RWPE1 (cell line): ENCODE measurements at places on chromosomes 13 and 19.
A peak's percentile ranks its signal among the peaks of the same experiment; 100 is the strongest.

DNA sequence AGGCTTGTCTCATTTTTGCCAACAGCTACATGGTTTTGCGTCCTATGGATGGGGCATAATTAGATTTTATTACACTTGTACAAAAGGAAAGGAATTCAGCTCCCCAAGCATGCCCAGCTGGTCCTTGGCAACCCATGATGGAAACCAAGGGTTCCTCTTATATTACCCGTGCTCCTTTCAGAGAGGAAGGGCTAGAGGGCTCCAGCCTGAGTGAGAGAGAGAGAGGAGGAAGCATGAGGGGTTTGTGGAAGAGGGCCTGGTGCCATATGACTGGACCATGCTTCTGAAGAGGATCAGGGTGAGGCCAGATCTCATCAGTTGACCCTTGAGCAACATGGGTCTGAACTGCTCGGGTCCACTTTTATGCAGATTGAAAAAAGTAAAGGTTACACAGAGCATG lies 3.5 kb upstream of the RPS9 start:
- no peak for DNase-seq

DNA sequence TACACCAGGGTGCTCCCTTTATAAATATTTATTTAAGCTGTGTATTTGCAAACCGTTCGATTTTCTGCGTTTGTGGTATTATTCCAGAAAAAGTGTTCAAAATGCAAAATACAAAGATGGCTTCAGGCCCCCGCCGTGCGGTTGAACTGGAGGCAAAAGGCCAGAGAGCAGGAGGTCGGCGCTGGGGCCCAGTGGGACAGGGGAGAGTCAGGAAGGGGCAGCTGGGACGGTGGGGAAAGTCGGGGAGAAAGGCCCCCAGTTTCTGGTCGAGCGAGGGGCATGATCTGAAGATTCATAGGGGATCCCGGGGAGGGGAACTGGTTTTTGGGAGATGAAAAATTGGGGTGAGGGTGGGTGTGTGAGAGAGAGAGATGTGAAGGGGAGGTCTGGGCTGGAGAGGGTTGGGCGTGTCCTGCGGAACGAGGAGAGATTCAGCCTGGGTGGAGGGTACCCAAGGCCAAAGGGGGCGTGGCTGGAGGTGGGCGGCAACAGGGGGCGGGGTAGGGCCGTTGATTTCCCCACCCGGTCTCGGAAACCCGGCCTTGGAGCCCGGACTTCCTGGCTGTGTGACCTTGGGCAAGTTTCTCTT lies 678 bp downstream of the ISOC2 start:
- DNase-seq: peak; percentile 67

DNA sequence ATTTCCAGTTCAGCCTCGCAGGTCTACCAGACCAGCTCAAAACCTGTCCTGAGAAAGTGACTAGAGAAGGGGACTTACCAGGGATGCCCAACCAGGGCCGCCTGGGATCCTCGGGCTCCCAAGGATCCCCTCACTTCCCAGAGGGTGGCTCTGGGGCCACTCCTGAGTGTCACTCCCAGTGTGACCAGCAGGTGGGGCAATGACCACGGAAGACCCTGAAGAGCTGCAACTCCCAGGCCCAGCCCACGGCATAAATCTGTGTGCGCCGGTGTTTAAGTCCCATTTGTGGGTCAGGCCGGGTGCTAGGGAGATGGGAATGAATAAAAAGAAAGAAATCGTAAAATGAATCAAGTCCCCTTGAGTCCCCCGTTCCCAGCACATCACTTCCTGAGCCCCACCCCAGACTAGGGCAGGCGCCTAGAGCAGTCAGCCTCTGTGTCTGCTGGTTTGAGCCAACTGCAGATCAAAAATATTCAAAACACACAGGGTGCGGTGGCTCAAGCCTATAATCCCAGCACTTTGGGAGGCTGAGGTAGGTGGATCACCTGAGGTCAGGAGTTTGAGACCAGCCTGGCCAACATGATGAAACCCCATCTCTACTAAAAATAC lies 10.7 kb downstream of the PTGIR start:
- peak; percentile 82 for DNase-seq

- no peak for DNase-seq
These were observed 24.6 kb downstream of the OPA3 start for GRCh38 chr19:45560038-45560437.

DNA sequence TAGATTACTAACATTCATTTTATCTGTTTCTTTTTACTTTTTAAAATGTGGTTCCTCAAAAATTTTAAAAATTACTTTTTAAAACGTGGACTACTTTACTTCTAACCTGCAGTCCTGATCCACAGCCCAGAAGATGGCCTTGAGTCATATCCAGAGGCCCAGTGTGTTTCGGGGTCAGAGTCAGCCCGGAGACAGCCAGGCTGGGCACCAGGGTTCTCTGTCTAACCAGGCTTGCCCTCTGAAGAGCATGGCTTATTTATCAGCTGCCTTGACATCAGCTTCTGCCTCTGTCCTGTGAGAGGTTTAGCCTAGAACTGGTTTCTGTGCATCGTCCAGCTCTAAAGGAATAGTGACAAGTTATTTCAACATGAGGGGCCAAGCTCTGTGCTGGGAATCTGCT lies 332.0 kb downstream of the FGF9 start:
- DNase-seq: no peak

DNA sequence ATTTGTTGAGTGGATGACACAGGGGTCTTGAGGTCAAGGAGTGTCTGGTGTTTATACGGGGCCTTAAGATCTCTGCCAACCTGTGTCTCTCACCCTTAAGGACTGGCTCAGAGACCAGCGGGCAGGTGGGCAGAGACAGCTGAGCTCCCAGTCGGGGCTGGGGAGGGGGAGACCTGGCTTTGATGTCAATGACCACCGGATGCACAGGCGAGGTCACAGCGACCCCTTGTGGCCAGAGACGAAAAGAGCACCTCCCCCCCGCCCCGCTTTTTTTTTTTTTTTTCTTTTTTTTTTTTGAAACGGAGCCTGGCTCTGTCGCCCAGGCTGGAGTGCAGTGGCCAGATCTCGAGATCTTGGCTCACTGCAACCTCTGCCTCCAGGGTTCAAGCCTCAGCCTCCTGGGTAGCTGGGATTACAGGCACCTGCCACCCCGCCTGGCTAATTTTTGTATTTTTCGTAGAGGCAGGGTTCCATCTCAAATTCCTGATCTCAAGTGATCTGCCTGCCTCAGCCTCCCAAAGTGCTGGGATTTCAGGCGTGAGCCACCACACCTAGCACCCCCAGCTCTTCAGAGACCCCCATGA lies 12.1 kb upstream of the KLK14 start:
- DNase-seq: peak; percentile 57

DNA sequence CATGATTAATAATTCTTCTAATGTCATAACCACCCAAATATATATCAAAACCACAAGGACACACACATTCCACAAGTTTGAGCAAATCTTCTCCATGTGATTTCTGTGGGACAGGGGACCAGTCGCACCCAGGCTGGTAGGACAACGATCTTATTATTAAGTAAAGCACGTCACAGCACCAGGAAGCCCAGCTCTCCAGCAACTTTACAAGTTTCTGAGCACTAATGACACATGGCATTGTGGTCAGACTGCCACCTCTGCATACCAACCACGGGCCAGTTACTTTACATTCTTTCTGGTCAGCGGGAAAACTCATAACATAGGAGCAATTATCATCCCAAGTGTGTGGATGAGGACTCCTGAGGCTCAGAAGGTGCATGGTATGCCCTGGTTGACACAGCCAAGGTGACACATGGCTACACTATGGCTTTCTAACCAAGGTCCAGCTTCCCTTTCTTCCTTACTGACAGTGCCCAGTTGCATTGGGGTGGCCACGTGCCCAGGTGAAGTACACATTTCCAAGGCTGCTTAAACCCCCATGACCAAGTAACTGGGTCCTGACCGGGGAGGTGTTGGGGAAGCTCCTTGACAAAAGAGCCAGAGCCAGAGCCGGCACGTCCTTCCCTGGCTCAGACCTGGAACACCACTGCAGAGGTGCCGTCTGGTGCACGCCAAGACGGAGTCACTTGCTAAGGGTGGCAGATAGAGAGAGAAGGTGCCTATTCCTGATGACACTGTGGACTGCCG lies 27.4 kb downstream of the LATS2 start:
- no peak for DNase-seq

DNA sequence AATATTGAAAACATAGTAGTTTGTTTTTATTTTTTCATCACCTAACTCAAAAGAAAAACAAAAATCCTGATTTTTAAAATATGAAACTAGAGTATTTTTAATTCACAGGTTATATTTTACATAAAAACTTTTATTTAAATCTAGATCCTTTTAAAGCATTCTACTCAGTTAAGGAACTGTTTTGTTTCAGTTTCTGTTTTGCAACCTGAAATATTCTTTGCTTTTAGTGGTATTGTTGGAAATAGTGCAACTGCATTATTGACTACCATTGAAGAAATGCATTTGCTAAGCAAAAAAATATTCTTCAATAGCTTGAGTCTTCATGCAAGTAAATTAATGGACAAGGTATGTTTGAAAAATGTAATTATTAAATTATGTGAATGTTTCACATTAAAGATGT lies 43.8 kb downstream of the COG6 start:
- DNase-seq: no peak

- DNase-seq: no peak
These were observed 1.4 kb upstream of the SCEL start for GRCh38 chr13:77533875-77534788.
